Fibroblast of skin of left biceps (primary cell): ENCODE measurements at places on chromosomes 12 and 14.
A peak's percentile ranks its signal among the peaks of the same experiment; 100 is the strongest.

DNA sequence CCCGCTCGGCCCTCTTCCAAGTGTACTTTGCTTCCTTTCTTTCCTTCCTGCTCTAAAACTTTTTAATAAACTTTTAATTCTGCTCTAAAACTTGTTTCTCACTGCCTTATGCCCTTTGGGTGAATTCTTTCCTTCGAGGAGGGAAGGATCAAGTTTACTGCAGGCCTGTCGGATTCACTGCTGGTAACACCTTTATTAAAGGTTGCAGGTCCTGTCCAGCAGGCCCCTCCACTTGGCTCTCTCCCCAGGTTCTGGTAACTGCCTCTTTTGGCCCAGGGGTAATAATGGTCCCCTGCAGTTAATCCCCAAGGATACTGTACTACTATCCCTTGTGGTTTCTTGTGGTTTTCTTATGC is 152.7 kb upstream of the EEA1 start:
- DNase-seq = no peak

DNA sequence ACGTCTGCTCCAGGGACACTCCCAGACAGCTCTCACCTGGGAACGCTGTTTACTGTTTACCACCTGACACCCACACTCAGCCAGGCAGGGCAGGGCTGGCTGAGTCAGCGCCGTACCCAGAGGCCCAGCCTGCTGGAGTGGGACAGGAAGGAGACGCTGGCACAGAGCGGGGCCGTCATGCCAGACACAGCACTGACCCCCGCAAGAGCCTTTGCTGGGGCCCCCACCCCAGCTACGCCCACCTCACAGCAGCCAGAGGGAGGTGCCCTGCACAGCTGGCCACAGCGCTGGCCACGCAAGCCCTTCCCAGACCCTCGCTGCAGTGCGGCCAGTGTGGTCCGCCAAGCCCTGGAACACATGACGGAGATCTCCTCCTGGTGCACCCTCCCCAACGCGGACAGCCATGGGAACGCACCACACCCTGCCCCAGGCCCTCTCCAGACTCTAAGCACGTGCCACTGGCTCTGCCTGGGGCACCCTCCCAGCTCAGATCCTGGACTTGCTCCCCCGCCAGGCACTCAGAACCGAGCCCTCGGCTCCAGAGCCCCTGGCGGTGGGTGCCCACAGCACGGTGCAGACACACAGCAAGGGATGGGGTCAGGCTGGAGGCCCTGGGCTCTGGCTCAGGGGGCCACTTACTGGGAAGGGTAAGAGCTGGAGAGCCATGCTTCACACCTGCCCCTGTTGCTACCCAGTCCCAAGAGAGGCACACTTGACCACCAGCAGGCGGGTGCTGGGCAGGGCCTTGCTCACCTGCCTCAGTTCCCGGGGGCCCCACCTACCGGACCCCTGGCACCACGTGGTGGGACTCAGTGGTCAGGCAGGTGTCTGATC is 5.7 kb downstream of the AHNAK2 start:
- no peak for DNase-seq

DNA sequence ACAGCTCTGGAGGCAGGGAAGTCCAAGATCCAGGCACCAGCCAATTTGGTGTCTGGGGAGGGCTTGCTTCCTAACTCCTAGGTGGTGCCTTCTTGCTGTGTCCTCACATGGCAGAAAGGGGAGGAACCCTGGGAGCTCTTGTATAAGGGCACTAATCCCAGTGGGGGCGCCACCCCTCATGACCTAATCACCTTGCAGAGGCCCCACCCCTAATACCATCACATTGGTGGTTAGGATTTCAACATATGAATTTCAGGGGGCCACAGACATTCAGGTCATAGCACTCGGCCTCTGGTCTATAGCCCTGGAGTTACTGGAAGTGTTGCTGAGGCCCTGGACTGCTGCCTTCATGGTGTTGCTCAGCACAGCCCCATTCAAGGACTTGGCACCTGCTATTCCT is 14.6 kb downstream of the PSMD9 start:
- DNase-seq = no peak

DNA sequence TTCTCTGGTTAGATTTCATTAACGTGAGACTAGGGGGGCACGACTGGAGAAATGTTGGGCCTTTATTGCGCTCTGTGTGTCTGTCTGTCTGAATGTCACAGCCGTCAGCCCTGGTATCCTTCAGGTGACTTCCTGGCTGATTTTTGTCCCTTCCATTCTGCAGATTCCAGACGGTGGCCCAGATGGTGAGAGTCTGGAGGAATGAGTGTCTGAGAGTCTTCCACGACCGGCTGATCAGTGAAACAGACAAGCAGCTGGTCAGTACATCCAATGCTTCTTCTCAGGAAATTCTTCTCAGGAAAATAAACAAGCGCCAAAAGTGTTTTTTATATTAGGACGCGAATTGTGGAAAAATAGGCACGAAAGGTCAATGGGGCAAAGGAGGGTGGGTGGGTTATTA is 93.5 kb downstream of the CCDC92 start:
- DNase-seq = no peak

- peak; percentile 26 for DNase-seq
These were observed 193.4 kb downstream of the ERC1 start for GRCh38 chr12:1184402-1184801.

GRCh38 chr14:36316131-36316530 is 4.3 kb downstream of the MBIP start:
- no peak for DNase-seq

GRCh38 chr12:14567351-14568162 is at the start of gene PLBD1:
Gene PLBD1, minus strand, starts transcription at chr12:14567883. Its CDS starts 187 bp downstream, at chr12:14567696.
- DNase-seq = no peak

DNA sequence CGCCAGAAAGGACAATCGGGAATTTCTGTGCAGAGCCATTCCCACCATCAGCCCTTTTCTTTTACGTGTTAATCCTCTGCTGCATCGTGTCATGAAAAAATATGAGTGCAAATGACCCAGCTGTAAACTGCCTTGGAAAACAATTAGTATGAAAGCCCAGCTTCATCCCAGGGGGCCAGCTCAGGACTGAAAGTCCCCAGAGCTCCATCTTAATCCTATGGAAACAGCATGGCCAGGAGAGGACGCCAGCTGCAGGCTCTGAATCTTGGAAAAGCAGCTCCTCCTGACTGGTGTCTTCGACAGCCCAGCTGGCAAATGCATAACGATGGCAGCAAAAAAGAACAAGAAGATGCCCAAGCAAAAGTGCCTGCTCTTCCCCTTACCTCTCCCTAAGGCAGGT is 191.5 kb downstream of the NTF3 start:
- no peak for DNase-seq

DNA sequence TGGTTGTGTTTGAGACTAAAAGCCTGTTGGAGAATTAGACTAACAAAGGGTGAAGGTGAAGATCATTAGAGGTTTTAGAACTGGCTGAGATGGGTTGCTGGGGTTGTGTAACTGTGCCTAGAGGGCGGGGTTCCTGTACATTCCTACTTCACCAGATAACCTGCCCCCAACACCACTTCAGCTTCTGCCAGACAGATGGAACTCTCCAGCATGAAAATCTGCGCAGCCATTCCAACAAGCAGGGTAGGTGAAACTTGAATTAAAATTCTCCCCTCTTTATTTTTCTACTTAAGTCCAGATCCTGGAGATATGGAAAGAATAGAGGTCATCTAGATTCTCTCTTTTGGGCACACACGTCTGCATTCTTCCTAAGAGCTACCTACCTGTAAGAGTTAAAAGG is 6.0 kb downstream of the FOXG1 start:
- DNase-seq = no peak

GRCh38 chr14:69117020-69117767 is 35.7 kb downstream of the DCAF5 start:
- DNase-seq = no peak

DNA sequence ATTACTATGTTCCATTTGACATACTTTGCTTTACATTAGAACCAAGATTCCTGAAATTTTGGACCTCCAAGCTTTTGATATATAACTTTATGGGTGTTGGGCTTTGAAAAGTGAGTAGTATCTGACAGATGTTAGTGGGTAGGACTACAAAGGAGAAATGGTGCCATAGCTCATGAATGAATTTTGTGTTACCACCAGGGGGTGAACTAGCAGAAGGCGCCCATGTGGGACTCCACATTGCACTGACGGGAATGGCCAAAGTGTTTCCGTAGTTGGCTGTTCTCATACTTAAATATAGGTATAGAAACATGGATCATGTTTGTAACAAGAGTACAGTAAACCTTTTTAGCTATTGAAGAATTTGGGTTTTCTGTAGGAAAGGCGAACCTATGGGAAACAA is 337.5 kb downstream of the FLRT2 start:
- no peak for DNase-seq

- DNase-seq = no peak
These were observed 65.5 kb downstream of the PTPRR start for GRCh38 chr12:70854881-70855568.

GRCh38 chr14:64673316-64673715 is 30.9 kb upstream of the PLEKHG3 start:
- no peak for DNase-seq

- no peak for DNase-seq
These were observed 784 bp downstream of the PSMA6 start for GRCh38 chr14:35292770-35293561.

DNA sequence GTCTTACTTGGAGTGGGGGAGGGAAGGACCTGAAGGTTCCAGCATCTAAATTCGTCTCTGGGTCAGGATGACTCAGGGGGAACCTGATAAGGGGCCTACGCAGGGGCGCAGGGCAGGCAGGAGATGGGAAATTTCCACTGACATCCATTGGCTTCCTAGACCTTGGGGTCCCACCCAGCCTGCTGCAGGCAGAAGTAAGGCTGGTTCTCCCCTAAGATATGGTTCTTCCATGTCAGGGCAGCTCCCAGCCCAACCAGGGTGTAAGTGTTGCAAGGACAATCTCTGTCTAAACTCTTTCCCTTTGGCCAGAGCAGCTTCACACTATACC is 2.1 kb upstream of the NDRG2 start:
- no peak for DNase-seq

- peak; percentile 78 for DNase-seq
These were observed 59.5 kb downstream of the VEZT start for GRCh38 chr12:95277139-95277538.

GRCh38 chr14:33413381-33413780 is 474.7 kb downstream of the NPAS3 start:
- DNase-seq = no peak
